ENCODE measurements at places on chromosomes 3 and 15. TPM values are rescaled to one million over a fixed set of nuclear protein-coding genes. Genes with fewer than 3 reads are reported as not detected.

The MAP1A gene
- 2.3 TPM for total RNA-seq

The ZBTB38 gene
- 74.5 TPM for total RNA-seq

- DNase-seq: no peak
Measured at GRCh38 chr15:29677871-29678461, 144.3 kb downstream of the TJP1 start.

DNA sequence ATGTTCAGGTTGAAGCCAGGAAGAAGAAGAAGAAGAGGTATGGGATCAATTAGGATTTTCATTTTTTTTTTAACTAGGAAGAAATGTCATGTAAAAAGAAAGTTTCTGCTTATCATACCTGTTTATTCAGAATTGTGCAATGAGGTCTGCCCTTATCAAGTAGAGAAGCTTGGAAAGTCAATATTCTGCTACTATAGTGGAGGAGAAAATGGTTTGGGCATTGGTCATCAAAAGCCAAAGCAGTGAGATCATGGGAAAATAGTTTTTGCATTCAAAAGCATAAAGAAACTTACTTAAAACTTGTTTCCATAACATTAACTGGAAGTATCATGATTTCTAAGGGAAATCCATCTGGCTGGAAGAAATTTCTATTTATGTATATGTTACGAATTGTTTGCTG, 1239.2 kb downstream of the NSUN3 start:
- no peak for DNase-seq

GRCh38 chr3:38238416-38239008, 27.1 kb upstream of the SLC22A13 start:
- DNase-seq: no peak

GRCh38 chr3:4738737-4739274, 240.4 kb upstream of the BHLHE40 start:
- no peak for DNase-seq

The SAXO2 gene
- total RNA-seq: 1.5 TPM

GRCh38 chr3:42148086-42148848, 57.1 kb downstream of the TRAK1 start:
- DNase-seq: no peak

GRCh38 chr3:139572847-139573672, 33.5 kb upstream of the RBP1 start:
- DNase-seq: no peak

DNA sequence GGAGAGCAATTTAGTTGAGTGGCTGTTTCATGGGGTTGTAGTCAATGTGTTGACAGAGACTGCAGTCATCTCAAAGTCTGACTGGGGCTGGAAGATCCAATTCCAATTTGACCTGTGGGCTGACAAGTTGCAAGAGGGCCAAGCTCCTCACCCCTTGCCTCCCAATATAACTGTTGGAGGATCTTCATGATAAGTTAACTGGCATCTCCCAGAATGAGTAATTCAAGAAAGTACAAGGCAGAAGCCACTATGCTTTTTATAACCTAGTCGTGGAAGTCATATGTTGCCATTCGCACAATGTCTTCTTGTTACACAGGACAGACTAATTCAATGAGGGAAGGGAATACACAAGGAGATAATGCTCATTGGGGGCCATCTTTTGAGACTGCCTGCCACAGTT, 29.1 kb downstream of the GPR15 start:
- no peak for DNase-seq

GRCh38 chr3:58421004-58421403, 12.6 kb downstream of the PDHB start:
- no peak for DNase-seq

- DNase-seq: peak; percentile 71
Measured at GRCh38 chr3:112629425-112629824, 11.5 kb downstream of the CCDC80 start.

DNA sequence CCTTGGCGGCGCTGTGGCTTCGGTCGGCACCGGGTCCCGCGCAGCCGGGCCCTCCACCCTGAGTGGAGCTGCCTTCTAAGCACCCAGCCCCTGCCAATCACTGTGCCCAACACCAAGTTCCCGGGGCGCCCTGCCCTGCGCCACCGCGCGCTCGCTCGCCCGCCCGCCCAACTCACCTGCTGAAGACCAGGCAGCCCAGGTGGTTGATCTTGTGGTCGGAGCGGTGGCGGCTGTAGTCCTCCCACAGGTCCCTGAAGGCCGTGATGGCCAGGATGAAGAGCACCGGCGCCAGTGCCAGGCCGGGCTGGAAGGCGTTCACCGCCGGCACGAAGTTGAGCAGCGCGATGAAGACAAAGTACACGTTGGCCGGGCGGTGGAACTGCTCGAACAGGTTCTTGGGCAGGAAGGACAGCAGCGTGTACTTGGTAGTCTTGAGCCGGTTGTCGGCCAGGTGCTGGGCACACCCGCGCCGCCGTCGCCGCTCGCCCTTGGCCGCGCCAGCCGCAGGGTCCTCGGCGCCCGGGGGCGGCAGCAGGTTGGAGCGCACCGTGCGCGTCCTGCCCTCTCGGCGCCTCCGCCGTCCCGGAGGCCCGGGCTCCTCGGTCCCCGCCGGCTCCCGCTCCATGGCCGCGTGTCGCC, 536 bp downstream of the ATP10A start:
- no peak for DNase-seq

DNA sequence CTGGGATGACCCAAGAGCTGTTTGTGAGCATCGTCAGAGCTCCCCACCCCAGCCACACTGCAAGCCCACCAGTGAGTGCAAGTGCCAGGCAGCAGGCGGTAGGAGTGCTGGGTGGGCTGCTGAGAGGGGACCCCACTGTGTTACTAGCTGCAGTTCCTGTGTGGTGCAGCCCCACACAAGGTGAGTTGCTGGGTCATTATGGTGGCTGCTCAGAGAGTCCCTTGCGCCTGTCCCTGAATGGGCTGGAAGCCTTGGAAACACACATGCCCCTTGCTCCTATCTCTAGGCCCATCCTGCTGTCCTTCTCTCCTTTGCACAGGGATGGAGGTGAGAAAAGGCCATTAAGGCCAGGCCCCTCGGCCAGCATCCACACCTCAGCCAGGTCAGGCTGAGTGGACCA, 83.7 kb downstream of the SEC22A start:
- no peak for DNase-seq

- DNase-seq: no peak
Measured at GRCh38 chr15:31383139-31383538, 56.5 kb downstream of the KLF13 start.

The CATSPER2 gene
- total RNA-seq: 1.4 TPM

The NDUFB5 gene
- total RNA-seq: 66.9 TPM

The ACOX2 gene
- 2.6 TPM for total RNA-seq

All from lower leg skin (tissue), 4 donors.